ENCODE measurements at places on chromosomes 2 and 18.

- DNase-seq = no peak
Measured at GRCh38 chr2:168751104-168751740, 51.2 kb upstream of the NOSTRIN start.

GRCh38 chr2:66577321-66578053, 142.6 kb downstream of the MEIS1 start:
- DNase-seq = peak; percentile 71

DNA sequence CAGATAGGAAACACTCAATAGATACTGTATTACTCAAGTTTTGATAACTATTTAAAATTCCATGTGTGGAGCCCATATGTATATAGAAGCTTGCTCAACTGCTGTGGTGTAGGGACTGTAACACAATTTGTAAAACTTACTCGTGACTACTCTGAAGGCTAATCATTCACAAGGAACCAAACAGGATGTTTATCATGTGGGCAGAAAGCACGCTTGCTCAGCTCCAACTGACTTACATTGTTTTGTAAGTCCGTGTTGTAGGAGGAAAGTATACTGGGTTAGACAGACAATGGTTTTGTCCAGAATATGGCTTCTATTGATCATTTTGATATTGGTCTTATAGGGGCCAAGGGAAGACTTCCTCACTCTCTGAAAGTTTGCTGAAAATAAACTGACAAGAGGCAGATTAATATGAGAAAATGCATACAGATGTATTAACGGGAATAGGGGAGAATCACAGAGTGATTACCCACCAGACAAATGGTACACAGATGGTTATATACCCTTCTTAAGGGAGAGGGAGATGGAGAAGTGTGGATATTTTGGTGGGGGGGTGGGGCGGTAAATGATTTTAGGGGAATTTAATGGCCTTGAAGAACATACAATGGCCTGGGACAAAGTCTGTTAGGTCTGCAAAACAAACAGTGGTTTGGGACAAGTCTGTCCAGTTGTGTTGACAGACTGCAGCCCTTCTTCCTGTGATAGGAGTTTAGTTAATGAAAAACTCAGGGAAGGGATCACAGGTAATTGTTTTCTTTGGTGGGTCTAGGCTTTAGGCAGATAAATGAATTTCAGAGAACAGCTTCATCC, 259.3 kb upstream of the SP5 start:
- DNase-seq = no peak

GRCh38 chr18:7172611-7173010, 55.0 kb upstream of the LAMA1 start:
- DNase-seq = no peak

DNA sequence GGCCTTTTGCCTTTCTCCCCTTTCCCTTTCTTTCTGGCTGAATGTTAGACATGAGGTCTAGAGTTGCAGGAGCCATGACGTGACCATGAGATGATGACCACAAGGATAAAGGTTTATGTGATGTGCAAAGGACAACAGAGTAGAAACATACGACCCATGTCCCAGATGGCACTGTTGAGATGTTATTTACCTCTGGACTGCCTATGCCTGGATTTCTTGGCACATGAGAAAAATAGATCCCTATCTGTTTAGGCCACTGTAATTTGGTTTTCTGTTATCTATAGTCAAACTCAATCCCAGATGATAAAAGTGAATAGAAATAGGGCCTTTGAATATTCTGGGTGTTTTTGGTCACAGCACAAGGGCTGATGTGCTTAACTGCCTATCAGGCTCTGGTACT, 58.8 kb downstream of the GDF7 start:
- no peak for DNase-seq

- no peak for DNase-seq
Measured at GRCh38 chr18:57759650-57760049, 43.5 kb downstream of the ATP8B1 start.

DNA sequence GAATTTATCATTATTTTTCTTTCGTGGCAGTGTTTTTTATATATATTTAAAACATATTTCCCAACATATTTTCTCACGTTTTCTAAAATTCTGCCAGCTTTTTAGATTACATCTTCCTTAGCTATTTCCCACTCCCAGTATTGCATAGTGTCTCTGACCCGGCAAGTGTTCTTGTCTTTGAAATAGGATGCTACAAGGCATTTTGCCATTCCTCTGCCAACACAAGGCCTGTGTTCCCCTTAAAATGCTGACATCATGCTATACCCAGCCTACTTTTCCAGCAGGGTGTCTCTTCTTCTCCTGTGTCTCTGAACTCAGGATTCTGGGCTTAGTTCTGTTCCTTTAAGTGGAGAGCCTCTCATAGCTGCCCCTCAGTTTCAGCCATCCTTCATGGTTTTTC, 115.2 kb downstream of the DIS3L2 start:
- DNase-seq = no peak

DNA sequence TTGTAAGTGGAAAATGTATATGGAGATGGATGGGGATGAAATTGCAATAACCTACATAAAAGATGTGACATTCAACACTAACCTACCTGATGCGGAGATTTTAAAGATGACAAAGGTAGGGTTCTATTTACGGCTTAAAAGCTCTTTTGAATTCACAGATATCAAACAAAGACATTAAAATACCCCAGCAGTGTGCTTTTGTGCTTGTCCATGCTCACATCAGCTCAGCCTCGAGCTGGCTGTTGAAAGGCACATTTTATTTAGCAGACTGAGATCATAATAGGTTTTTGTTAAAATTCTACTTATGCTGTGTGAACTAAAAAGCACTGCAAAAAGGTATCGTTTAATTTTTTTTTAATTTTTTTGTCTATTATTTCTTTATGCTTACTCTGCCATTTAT, 96.0 kb upstream of the CDCA7 start:
- DNase-seq = peak; percentile 55

GRCh38 chr2:108573061-108573460, 38.8 kb downstream of the LIMS1 start:
- DNase-seq = no peak

GRCh38 chr2:86352727-86353221, 15.3 kb upstream of the REEP1 start:
- DNase-seq = no peak
